ENCODE measurements at places on chromosomes 16 and 17.

DNA sequence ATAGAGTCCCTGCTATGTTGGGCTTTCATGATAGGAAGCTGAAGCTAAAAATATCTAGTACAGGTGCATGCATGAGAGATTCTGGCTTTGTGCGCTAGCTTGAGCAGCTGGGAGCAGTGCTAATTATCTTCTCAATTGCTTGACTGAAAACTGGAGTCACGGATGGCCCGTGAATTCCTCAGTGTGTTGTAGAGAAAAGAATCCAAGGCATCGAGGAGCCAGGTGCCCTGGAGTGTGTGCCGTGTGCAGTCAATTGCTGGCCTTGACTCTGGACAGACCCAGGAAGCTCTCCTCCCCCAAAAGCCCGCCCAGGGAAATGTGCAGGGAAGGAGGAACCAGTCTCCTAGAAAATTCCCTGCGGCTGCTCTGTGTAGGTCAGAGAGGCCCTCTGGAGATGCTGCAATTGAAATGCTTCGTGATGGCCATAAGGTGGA is 14.2 kb downstream of the LGALS3BP start:
- no peak for DNase-seq

DNA sequence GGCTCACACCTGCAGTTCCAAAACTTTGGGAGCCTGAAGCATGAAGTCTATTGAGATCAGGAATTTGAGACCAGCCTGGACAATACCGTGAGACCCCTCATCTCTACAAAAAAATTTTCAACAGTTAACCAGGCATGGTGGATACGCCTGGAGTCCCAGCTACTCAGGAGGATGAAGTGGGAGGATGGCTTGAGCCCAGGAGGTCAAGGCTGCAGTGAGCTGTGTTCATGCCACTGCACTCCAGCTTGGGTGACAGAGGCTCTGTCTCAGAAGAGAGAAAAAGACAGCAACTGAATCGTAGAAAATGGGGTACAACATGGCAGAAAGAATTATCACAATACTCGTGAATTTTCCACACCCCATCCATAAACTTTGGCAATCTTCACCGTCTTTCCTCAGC is 3.2 kb downstream of the CRK start:
- DNase-seq = no peak

- DNase-seq = no peak
Measured at GRCh38 chr16:81251871-81252270, 13.4 kb downstream of the BCO1 start.

DNA sequence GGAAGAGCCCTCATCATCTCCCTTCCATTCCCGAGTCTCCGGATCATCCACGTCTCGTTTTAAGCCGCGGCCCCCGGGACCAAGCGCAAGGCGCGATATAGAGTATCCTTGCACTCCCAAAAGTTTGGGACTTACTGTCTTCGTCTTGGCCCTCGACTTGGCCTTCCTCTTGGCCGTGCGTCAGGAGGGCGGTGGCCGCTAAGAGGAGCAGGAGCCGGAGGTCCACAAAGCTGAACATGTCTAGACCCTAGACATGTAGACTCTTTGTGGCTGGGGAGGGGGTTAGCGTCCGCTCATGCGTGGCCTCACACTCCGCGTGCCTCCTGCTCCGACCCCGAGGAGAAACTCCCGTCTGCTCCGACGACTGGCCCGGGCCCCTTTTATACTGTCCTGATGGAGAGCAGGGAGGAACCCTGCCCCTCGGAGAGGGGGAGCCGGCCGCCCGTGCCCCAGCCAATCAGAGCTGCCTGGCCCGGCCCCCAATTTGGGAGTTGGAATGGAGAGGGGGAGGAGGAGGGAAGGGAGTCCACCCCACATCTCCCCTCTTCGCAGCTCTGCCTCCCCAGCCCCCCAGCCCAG is at the start of gene COL1A1:
COL1A1 (minus strand) TSS at position 356 of the 579 bp plus-strand sequence; CDS start at position 238, 118 bp downstream.
- DNase-seq = peak; percentile 85

DNA sequence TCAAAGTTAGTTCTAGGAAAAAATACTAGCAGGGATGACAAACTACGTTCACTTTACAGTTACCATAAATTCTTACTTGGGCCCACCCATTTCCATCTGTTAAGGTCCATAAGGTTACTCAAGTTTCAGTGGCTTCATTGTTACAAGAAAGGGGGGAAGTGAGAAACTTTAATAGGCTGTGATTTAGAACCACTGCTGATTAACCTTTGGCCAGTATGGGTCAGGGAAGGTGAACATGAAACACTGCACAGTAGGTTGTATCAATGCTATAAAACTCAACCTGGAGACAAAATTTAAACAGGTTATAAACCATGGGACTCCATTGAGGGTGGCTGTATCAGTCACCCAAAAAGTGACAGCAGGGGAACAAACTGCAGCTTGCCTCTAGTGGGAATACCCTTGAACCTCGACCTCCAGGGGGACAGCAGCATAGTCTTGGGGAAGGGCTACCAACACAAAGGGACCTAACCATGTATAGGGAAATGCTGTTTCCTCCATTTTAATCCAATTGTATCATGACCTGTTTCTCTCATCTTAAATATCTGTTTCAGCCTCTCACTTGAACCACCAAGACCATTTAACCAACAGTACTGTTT is 10.4 kb downstream of the PTRH2 start:
- no peak for DNase-seq

DNA sequence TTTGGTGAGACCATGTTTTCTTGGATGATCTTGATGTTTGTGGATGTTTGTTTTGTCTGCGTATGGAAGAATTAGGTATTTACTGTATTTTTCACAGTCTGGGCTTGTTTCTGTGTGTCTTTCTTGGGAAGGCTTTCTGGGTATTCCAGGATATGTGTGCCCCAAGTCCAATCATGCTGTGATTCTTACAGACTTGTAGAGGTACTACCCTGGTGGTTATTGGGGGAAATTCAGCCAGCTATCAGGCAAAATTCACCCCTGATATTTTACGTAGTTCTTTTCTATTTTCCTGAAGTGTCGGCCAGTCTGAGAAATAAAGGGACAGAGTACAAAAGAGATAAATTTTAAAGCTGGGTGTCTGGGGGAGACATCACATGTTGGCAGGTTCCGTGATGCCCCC is 33.4 kb upstream of the ARL4D start:
- no peak for DNase-seq

GRCh38 chr17:28204751-28205150 is 114.2 kb upstream of the TMEM97 start:
- DNase-seq = peak; percentile 16

- DNase-seq = no peak
Measured at GRCh38 chr16:12837291-12837690, 33.6 kb upstream of the CPPED1 start.

- no peak for DNase-seq
Measured at GRCh38 chr16:49874613-49875237, 18.8 kb upstream of the ZNF423 start.

DNA sequence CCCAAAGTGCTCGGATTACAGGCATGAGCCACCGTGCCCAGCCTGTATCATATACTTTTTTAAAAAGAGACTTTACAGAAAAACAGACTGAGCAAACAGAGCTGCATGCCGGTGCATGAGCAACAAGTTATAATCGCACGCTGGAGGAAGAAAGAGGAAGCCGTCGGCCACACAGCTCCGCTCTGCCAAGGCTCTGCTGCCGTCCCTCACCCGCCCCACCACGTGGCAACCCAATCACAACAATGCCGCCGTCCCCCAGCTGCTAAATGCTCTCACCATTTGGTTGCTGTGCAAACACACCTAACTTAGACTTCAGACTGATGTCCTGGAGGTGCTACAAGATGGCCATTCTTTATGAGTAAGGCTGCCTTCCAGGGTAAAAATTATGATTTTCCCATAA is 83.5 kb downstream of the ADCY9 start:
- DNase-seq = no peak

- no peak for DNase-seq
Measured at GRCh38 chr17:49339354-49339753, 22.7 kb downstream of the ZNF652 start.

DNA sequence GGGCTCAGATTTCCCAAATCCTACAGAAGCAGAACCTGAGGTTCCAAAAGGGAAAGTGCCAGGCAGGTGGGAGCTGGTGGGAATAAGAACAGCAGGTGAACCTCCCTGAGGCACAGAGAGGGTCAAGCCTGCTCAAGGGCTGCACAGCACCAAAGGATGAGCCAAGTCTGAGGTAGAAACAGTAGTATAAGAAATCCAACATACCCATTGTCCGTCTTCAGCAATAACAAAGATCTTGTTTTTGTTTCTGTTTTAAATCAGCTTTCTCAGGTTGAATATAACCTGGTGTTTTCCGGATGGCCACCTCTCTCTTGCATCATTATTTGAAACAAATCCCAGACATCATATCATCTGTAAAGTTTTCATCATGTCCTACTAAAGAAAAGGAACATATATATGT is 10.6 kb upstream of the CES3 start:
- no peak for DNase-seq

- peak; percentile 64 for DNase-seq
Measured at GRCh38 chr16:30934827-30935557, 11.6 kb downstream of the FBXL19 start.

Measured in fibroblast of mammary gland (primary cell).